T-helper 22 cell (primary cell): ENCODE measurements at places on chromosomes 6 and 20.

DNA sequence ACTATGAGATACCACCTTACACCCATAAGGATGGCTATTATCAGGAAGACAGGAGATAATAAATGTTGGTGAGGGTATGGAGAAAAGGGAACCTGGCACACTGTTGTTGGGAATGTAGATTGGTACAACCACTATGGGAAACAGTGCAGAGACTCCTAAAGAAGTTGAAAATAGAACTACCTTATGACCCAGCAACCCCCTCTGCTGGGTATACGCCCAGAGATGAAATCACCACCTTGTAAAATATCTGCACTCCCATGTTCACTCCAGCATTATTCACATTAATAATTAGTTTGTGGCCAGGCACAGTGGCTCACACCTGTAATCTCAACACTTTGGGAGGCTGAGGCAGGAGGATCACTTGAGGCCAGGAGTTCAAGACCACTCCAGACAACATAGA lies 26.8 kb downstream of the ZBTB9 start:
- DNase-seq = no peak

DNA sequence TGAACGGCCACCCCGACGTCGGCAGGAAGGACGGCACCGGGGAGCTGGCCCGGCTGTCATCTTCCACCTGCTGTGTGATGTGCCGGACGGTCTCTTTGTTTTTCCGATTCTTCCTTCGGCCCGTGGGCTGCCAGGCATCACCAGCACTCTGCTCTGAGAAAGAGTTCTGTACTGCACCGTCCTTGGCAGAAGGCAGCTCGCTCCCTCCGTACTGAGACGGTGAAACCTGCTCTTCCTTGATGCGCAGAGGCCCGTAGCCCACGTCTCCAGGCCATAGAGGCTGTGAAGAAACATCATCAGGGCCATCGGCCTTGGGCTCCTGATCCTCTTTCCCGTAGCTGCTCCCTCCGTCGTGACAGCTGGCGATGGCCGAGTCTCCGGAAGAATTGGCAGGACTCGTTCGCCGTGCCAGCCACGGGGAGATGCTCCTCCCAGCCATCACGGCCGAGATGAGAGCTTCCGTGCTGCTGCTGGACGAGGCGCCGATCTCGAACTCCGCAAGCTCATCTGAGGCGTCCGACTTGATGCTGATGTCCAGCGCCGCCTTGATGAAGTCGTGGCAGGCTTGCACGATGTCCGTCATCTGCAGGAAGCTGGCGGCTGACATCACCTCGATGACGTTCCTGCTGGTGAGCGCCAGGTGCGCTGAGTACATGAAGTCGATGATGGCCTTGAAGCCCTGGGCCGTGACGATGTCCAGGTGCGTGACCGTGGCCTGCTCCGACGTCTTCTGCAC lies 41.1 kb downstream of the ZBTB46 start:
- DNase-seq = no peak

GRCh38 chr6:118186672-118187567 lies 279.9 kb downstream of the SLC35F1 start:
- DNase-seq = no peak

GRCh38 chr20:17533396-17533795 lies 2.2 kb upstream of the BFSP1 start:
- no peak for DNase-seq

DNA sequence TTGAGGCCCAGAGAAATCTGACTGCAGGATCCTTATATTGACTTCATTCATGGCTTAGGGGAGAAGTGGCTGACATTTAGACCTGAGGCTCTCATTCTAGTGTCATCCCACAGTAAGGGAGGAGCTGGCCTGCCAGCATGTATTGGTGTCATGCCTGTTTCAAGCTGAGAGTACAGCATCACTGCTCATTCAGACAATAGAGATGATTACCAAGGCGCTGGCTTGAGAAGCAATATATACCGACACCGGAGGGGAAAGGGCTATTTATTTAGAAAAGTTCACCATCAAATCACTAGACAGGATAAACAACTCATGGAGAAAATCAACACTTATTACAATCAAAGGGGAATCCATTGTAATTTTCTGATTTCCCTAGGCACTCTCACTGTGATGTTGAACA lies 84.4 kb upstream of the HDAC2 start:
- DNase-seq = no peak

DNA sequence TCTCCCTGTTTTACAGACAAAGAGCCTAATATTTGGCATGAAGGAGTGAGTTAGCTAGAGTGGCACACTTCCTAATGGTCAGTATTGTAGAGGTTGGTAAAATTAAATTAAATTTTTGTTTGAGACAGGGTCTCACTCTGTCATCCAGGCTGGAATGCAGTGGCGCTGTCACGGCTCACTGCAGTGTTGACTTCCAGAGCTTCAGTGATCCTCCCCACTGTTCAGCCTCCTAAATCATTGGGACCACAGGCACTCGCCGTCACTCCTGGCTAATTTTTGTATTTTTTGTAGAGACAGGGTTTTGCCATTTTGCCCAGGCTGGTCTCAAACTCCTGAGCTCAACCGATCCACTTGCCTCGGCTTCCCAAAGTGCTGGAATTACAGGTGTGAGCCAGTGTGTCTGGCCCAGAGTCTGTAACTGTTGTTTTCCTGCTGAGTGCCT lies 70.9 kb downstream of the SCAND1 start:
- DNase-seq = no peak

GRCh38 chr6:44701637-44702101 lies 314.2 kb downstream of the CDC5L start:
- DNase-seq = no peak

DNA sequence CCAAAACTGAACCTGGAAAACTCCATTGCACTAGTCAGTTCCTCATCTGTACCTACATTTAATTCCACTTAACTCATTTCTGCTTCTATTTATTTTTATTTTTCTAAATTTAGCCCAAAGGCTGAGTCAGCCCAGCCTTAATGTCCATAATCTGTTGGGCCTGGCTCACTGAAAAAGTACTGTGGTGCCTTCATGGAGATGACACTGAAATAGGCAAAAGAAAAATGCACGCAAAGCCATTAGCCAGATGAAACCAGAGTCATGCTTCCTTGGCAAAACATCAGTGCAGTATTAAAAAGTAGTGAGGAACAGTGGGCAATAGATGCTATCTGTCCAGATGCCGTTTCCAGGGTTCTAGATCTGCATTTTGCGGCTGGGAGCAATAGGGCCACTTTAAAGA lies 14.7 kb upstream of the PLCB4 start:
- DNase-seq = no peak

DNA sequence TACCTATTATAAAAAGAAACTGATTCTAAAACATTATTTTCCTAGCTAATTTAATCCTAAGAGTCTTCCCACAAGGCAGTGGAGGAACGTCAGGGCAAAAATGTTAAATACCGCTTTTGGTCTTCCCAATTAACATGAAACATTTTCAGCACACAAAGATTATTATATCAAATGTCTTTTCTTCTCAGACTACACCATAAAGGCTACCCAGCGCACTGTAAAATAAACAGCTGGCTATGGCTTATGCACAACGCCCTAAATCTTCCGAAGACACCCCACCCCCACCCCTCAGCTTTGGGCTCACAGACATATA lies 1.0 kb downstream of the NUDT3 start:
- no peak for DNase-seq

DNA sequence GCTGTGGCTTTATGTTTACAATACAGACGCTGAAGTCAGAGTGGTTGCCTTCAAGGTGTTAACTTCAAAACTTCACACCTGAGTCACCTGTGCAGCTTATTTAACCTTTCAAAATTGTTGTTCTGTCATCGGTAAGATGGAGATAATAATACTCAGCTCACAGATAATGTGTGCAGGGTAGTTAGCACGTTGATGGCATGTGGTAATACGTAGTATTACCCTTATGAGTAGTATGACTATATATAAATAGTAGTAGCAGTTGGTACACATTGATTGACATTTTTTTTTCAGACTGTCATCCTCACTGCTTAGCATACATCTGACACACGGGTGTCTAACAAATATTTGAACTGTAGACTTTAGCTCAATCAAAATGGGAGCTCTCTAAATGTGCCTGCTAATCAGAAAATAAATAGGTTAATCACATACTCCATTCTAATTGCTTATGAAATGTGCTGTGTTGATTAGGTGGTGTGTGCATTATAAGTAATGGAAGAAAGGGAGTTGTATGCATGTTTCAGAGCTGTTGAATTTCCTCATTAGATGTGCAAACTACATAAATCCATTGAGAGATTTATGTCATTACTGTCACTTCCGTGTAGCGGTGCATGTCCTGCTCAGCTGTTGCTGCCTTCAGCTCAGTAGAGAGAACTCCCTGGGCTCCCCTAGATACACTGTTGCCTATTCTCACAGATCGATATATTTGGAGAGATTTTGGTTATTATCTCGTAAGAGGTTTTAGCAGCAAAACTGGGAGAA lies 11.2 kb upstream of the MROH8 start:
- DNase-seq = no peak

DNA sequence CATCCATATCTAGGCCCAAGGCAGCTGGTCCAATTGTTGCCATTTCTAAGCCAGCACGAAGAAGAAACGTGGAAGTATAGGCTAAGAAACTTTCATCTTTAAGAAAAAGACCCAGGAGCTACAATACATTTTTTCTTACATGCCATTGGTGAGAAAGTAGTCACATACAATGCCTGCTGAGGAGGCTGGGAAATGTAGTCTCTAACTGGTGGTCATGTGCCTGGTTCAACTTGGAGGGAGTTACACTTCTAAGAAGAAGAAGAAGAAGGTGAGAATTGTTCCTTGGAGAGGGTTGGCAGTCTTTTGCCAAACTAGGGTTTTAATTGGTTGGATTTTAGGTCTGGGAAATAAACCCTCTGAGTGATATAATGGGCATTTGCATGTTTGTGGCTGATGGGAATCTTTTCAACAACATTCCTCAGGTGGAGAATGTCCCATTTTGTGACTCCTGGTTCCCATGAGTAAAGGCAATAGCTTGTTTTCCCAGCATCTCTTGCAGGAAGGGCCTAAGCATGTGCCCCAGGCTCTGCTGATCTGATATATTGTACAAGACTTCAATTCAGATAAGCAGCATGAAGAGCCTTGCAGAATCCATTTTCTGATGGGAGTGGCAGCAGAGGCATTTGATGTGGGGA lies 47.0 kb upstream of the PREP start:
- DNase-seq = no peak

DNA sequence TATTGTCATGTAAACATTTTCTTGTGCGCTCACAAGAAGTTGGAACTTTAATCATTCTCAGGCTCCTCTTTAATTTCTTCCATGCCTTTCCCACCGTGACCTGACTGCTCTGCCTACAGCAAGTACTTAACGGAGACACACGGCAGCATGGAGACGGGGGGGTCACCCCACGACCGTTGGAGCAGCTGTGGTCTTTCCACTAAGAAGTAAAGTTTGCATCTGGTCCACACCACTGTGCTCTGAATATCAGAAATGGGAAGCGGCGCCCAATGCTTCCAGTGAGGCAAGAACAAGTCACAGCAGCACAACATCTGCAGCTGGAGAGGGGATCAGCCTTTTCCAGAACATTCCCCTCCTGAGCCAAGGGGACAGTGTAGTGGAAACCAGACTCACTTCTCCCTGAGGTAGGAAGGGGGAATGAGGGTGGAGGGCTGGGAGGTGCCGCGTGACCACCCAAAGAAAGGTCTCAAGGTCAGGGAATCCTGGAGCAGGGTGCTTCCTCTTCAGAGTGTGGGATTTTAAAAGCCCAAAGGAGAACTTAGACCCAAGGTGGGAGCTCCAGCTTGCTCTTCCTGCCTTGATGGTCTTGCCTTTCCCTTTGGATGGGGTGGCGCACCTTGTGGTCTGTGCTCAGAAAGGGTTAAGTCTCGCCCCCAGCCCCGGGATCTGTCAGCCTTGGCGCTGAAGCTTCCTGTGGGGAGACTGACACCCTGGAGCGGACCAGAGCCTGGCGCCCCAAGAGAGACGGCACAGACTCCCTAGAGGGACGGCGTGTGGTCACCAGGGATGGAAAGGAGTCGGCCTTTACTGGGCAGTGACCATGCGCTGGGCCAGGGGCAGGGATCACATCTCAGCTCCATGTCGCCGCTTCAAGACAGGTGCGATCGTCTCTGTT lies 25.6 kb upstream of the SMOC2 start:
- DNase-seq = no peak

GRCh38 chr20:17650301-17651128 lies 31.5 kb downstream of the RRBP1 start:
- no peak for DNase-seq

DNA sequence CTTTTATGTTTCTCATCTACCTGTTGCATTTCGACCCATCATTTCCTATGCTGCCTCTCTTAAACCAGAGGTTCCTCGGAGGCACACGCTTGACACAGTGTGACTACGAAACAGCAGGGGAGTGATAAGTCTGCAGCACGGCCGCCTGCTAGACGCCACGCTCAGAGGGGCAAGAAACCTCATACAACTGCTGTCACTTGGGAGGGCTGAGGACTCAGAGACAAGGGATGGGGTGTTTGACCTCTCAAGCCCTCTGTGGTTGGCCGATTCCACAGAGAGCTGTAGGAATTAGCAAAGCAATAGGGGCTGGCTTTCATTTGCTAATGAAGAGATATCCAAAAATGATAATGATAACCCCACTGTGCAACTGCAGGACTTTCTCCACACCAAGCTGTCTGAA lies 372.5 kb downstream of the ZFAND3 start:
- no peak for DNase-seq

DNA sequence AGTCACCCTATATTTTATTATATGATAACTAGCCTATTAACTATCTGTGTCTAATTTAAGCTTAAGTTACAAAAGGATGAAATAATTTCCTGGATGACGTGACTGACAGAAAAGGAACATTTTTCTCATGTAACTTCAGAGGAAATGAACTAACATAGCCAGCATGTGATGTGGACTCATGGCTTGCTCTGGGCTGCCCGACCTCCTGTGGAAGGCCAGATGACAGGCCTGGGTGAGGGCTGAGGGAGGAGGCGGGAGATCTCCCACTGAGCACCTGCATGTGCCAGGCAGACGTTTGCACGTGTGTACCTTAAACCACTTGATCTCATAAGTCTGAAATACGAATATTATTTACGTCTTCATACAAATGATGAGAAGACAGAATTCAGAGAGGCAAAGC lies 321.1 kb downstream of the SYNE1 start:
- no peak for DNase-seq

GRCh38 chr20:12061466-12061865 lies 143.8 kb downstream of the BTBD3 start:
- no peak for DNase-seq

GRCh38 chr6:141990840-141991239 lies 141.9 kb upstream of the GJE1 start:
- no peak for DNase-seq

GRCh38 chr20:51400051-51400926 lies 142.2 kb downstream of the NFATC2 start:
- DNase-seq = peak; percentile 69

GRCh38 chr6:11711003-11711983 lies 67.3 kb downstream of the ADTRP start:
- DNase-seq = no peak
